ENCODE measurements at places on chromosomes 7 and 10.

DNA sequence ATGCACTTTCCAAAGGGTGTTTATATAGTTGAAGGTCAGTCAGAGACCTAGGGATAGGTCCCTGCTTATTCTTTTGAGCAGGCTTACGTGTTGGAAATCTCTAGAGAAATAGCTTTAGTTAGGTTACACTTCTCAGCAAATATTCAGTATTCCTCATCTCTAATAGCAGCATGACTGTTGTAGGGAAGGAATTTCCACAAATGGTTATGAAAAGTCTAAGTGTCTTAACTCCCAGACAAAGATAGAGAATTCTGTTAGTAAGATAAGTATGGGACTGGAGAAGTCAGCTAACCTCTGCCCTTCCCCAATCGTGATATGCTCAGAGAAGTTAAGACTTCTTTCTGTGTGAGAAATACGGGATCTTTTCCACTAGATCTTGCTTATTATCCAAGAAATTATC is 16.5 kb downstream of the SGPL1 start:
- no peak for DNase-seq

DNA sequence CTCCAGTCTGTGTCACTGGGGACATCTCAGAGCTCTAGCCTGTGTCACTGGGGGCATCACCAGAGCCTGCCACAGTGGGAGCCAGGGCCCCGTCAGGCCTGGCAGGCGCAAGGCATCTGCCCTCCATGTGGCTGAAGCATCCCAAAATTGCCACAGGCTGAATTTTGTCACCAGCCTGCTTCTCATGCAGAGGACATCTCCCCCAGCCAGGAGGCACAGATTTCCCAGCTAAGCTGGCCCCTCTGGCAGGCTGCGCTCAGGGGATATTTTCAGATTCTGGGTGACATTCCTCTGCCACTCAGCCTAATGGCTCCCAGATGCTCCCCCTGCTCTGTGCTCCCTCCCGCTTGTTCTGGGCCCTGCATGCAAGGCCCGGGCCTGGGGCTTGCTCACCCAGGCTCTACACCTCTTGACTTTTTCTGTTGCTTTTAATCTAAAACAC is 64.6 kb downstream of the COL13A1 start:
- DNase-seq = no peak

- DNase-seq = no peak
These were observed 1109.8 kb upstream of the AUTS2 start for GRCh38 chr7:68488341-68489060.

DNA sequence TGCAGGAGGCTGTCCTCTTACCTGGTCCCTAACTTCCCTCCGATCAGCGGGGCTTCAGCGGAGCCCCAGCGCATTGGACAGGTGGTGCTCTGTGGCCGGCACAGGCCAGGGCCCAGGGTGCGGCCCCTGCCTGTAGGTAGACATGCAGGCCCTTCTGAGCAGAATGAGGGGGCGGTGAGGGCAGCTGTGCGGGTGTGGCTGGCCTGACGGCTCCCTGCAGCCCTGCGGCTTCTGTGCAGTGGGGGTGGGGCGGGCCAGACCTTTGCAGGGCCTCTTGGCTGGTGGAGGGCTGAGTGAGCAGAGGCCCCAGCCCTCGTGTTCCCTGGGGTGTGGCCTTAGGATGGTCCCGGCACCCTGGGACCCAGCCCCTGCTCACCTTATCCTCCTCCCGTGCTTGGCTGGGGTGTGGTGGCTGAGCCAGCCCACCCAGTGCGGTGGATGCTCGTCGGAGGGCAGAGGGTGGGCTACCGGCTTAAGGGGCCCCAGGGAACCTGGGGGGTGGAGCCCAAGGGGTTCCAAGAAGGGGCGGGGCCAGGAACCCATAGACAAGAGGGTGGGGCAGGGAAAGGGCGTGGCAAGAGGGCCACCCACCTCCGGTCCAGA is 175.2 kb upstream of the TNRC18 start:
- no peak for DNase-seq

DNA sequence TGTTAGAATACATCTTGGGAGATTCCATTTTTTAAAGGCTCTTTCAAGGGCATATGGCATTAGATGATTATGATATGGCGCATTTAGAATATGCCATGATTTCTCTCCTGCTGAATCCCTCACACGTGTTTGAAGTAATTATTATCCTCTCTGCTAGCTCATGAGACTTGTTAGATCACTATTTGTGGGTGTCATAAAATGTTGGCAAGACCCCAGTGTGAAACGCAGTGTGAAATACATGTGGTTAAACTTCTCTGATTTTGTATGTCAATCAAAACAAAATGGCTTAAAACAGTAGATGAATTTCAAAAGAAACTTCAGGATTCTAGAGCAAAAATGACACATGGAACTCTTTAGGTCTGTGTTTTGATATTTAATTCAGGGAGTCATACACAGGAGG is 560.8 kb downstream of the AUTS2 start:
- DNase-seq = no peak

DNA sequence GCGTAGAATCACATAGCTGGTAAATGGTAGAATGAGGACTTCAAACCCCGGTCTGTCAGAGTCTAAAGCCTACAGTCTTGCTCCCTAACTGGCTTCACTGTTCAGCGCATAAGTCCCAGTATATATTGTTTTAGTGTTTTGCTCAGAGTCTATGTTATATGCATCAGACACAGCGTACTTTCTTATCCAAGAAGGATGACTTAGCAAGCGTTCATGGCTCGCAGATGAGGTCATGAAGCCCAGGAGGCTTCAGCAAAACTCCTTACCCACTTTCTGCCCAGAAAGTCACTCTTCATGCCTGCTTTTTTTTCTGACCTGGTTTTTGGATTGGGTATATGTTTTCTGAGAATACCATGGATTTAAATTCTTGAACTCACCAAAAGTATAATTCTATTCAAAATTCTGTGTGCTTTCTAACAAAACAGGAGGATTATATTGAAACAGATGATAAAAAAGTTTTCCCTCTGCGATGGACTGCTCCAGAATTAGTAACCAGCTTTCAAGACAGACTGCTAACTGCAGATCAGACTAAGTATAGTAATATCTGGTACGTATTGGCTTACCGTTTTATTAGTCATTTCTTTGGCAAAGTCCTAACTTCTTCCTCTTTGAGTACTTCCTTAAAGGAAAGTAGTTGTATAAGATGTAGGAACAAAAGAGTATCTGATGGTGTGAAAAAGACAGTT is 24.6 kb upstream of the BHLHA15 start:
- DNase-seq = no peak

DNA sequence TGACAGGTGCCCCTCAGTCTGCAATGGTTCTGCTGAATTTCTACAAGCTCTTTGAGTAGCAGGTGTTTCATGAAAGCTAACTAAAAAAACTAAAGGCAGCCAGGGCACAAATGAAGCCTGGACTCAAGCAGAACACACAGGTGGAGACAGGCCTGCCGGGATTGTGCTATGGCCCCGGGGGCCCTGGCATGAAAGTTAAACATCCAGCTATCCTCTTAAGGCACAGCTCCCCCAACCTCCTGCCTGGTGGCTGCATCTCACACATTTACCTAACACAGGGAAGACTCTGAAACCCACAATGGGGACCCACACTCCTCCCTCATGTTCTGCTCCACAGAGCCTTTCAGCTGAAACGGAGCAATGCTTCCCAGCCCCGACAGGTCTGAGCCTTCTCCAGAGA is 76.3 kb upstream of the CAMK2B start:
- DNase-seq = no peak

- no peak for DNase-seq
These were observed 2.7 kb downstream of the SKIDA1 start for GRCh38 chr10:21522631-21523406.

GRCh38 chr10:27819781-27820531 is 74.3 kb upstream of the MKX start:
- no peak for DNase-seq

GRCh38 chr10:76324283-76324682 is 892.9 kb downstream of the LRMDA start:
- DNase-seq = peak; percentile 26

- peak; percentile 73 for DNase-seq
These were observed 2.2 kb downstream of the CYP17A1 start for GRCh38 chr10:102835007-102835482.

DNA sequence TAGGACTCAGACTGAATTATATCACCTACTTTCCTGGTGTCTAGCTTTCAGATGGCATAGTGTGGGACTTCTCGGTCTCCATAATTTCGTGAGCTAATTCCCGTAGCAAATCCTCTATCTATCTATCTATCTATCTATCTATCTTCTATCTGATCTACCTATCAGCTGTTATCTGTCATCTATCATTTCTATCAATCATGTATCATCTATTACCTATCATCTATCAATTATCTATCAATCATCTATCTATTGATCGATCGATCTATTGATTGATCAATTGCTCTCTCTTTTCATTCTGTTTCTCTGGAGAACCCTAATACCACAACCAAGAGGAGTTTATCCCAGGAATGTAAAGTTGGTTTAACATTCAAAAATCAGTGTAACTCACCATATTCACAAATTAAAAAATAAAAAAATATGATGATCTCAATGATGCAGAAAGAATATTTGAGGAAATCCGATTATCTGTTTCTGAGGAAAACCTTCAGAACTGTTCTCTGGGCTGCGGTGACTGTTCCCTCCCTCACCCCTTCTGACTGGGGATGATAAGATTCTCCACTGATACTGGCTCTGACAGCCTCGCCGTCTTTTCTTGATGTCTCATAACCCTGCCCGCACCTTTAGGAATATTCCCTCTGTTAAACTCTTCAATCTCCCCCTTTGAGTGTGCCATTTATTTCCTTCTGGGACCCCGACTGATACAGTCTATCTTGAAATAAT is 147.7 kb downstream of the ACTR3B start:
- DNase-seq = no peak

- DNase-seq = no peak
These were observed 104.9 kb downstream of the KMT2E start for GRCh38 chr7:105118612-105119600.

- no peak for DNase-seq
These were observed 25.0 kb downstream of the CISD1 start for GRCh38 chr10:58293989-58294388.

DNA sequence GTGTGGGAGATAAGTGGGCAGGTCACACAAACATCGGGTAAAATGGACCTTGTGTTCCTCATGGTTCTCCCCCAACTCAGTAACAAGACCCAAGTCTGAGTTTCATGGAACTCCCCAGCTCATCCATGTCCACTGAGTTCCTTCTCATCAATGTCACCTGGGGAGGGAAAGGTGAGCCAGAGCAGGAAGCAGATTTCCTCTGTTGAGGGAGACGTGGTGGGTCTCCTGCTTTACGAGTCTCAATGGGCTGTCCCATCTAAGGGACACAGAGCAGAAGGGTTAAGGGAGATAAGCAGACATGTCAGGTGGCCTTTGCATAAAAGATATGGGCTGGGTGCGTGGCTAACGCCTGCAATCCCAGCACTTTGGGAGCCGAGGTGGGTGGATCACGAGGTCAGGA is 56.5 kb upstream of the SORCS3 start:
- DNase-seq = no peak

DNA sequence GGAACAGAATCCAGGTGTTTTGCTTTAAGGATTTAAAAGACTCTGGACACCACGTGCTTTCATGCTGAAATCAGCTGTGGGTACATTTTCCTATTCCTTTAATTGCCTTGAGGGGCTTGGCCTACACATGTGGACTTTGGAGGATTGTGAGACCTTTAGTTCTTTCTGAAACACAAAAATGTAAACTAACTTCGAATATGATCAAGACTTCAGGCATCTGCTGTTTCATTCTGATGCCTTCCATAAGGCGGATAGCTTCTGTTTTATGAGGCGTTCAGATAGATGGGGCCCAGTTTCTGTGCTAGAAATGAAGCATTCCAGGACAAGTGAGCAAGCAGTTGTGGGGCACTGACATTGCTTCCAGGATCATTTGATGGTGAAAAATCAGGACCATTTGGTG is 1.5 kb upstream of the NOBOX start:
- no peak for DNase-seq

DNA sequence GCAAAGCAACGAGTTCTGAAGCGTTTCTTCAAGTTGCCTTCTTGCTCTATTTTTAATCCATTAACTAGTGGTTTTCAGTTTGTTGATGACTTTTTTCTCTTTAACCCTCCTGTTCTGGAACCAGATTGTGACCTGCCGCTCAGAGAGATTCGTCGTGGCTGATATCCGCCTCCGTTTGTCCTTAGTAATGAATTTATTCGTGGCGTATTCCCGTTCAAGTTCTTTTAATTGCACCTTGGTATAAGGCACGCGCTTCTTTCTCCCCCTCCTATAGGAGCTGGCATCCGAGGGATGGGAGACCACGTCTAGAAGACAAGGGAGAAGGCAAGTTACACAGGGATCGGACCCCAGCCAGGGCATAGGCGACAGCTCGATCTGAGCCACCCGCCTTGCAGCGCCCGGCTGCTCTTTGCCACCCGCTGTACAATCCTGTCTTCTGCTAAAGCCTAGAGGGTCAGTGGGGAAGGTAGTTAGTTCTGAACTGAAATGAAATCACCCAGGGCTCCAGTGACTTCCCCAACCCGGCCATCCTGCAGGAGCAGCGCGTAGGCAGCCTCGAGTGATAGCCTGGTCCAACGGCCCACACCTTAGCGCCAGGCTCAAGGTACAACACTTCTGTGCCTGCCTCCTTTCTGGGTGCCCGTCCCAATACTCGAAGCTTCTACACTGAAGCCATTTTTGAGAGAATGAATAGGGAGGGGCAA is 1.6 kb downstream of the HOXA13 start:
- DNase-seq = no peak

DNA sequence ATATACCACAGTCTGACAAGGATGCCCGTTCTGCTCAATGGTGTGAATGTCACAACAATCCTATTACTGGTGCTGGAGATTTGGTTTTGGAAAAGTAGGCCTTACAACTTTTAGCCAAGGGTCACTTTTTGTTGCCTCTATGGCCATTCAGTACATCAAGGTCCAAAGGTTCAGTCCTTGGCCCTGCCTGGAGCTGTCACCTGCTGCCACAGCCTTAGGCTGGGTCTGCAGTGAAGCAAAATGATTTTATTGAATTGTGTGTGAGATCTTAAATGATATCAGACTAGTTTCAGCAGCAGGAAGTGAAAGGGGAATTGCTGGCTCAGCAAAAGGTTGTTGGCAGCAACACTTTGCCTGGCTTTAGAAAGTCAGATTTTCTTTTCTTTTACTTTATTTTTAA is 427.6 kb downstream of the THSD7A start:
- no peak for DNase-seq

- DNase-seq = no peak
These were observed 4.7 kb downstream of the GLI3 start for GRCh38 chr7:42232275-42232674.

GRCh38 chr7:42628054-42628453 is 283.8 kb downstream of the C7orf25 start:
- no peak for DNase-seq

GRCh38 chr10:306007-306674 is 170.9 kb downstream of the ZMYND11 start:
- DNase-seq = no peak

GRCh38 chr7:105130048-105130447 is 116.0 kb downstream of the KMT2E start:
- no peak for DNase-seq

- DNase-seq = no peak
These were observed 234.0 kb downstream of the BICC1 start for GRCh38 chr10:58746474-58747185.

- DNase-seq = peak; percentile 50
These were observed 435.8 kb upstream of the MGMT start for GRCh38 chr10:129030996-129031843.

- DNase-seq = no peak
These were observed 38.9 kb upstream of the GDF10 start for GRCh38 chr10:47261121-47261520.

GRCh38 chr7:17043012-17043877 is 161.5 kb upstream of the AGR3 start:
- no peak for DNase-seq
